ENCODE measurements at places on chromosomes 1 and 21.
A peak's percentile ranks its signal among the peaks of the same experiment; 100 is the strongest.

- no peak for DNase-seq
Measured at GRCh38 chr1:40633931-40634376, 31.5 kb downstream of the RIMS3 start.

GRCh38 chr1:204568576-204569315 is 52.5 kb downstream of the MDM4 start:
- DNase-seq = no peak

GRCh38 chr1:76191561-76191960 is 117.0 kb downstream of the ST6GALNAC3 start:
- no peak for DNase-seq

DNA sequence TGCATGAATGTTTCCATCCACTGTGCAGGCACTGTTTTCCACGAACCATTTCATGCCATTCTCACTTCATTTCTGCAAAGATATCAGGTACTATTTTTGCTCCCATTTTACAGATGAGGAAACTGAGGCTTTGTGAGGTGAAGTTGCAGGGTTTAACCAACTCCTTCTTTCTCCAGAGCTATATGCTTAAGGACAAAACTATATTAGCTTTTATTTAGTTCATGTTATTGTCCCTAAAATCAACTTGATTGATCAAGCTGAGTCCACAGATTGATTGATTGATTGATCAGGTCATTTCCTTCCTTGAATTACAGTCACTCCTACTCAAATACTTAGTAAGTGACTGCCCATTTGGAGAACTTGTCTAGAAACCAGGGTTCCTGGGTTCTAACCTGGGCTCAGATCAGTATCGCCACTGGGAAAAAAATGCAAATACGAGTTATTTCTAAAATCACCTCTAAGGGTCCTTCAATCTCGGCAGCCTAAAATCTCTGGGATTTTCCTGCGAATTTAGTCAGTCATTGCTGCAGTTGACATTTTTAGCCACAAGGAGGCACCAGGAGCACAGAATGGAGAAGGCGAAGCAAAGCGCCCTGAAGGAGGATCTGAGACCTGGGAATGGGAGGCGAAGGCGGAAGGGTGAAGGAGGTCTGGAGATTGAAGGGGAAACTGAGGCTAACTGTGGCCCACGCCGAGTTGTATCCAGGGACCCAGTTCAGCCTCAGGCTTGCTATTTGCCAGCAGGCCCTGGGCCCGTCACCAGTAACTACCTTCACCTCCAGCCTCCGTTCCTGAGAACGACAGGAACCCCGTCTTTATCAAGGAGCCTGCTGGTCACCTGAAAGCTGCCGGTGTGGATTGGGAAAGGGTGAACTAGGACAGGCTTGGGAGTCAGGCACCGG is 14.3 kb upstream of the MUL1 start:
- peak; percentile 56 for DNase-seq

DNA sequence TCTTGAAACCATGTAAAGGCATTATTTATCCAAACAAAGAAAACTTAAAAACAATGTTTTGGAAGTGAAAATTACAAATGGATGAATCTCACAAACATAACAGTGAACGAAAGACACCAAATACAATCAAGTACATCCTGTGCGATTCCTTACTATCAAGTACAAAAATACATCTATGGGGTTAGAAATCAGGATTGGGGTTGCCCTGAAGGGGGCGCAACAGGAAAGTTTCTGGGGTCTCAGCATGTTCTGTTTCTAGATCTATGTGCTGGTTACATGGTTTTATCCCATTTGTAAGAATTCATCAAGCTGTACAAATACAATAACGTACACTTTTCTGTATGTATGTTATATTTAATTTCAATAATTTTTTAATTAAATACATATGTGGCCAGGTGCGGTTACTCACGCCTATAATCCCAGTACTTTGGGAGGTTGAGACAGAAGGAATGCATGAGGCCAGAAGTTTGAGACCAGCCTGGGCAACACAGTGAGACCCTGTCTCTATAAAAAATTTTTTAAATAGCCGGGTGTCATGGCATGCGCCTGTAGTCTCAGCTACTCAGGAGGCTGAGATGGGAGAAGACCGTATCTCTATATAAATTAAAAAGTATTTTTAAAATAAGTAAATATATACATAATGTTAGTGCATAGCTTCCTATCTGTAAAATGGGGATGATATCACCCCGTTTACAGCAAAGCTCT is 121.5 kb upstream of the SOD1 start:
- DNase-seq = no peak

DNA sequence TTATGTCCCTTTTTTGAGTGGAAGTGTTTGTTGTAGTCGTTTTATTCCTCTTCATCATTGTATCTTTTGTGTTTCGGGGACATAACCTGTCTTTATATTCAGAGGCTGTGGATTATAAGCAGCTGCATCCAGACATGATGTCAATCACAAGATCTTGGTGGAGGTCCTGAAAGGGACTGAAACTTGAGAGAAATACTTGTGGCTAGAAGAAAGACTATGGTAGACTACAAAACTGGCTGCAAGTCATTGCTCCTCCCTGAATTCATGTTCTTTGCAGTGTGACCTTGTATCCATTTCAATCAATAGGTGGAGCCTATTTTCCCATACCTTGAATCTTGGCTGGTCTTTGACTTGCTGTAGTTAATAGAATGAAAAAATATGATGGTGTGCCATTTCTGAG is 442.4 kb upstream of the PLXNA2 start:
- DNase-seq = no peak

DNA sequence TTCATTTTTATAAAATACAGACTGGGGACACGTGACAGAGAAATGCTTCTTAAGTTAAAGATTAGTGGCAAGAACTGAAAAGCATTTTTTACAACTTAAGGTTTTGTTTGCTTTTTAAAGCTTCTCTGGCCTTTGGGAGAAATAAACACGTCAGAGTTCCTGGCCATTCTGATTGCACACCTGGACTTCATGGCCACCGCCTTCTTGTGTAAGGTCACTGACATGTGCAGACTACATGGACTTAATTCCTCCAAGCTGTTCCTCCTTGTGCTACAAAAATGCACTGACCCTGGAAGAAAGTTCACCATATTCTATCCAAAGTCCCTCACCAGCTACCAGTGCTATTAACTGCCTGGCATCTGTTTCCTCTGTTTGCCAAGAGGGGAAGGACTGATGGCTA is 56.1 kb downstream of the GADD45A start:
- DNase-seq = no peak

DNA sequence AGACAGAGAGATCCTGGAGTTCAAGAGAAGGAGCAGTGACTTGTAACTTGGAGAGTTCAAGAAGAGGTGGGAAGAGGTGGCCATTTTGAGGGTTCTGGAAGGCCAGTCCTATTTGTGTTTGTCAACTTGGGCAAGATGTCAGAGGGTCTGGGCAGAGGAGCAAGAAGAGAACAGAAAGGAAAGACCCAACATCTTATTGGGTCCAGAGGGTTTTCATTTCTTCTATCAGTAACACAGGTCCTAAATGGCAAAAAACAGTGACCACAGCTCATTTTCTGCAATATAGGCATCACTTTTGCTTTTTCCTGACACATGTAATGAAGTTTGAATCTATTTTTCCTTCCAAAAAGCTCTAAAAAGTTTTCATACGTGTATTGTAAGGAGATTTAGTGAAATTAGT is 38.3 kb upstream of the MAP10 start:
- no peak for DNase-seq

DNA sequence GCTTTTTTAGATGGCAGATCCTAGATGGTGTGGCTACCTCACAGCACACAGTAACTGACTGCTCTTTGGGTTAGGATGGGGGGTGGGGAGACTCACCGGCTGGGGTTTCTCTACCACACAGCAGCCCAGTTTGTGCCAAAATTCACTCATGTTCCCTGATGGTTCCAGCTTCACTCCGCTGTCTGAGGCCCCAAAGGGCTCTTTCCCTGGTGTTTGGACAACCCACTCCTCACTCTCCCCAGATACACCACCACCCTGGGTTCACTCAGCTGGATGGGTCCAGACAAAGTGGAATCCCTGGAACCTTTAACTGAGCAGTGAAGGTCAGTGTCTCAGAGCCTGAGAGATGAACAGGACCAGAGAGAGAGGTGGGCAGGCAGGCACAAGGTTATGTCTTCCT is 3.8 kb downstream of the CDC42SE1 start:
- DNase-seq = no peak

- no peak for DNase-seq
Measured at GRCh38 chr1:183214021-183214970, 28.2 kb downstream of the LAMC2 start.

DNA sequence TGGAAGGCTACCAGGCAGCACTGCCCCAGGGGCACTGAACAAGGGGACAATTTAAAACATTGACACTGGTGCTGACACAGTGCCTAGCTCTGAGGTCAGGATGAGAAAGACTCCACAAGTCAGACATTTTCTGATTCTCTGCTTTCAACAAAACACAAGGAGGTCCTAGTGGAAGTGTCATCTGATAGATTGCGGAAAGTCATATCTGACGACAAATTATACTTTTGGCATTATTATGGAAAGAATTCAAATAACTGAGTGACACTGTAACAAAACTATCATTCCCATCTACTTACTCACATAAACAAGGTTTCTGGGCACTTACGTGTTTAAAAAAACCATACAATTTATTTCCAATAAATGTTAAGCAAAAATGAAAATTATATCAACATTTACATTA is 123.5 kb downstream of the SLC45A1 start:
- DNase-seq = no peak

GRCh38 chr1:180862305-180862704 is 50.4 kb upstream of the KIAA1614 start:
- DNase-seq = no peak

DNA sequence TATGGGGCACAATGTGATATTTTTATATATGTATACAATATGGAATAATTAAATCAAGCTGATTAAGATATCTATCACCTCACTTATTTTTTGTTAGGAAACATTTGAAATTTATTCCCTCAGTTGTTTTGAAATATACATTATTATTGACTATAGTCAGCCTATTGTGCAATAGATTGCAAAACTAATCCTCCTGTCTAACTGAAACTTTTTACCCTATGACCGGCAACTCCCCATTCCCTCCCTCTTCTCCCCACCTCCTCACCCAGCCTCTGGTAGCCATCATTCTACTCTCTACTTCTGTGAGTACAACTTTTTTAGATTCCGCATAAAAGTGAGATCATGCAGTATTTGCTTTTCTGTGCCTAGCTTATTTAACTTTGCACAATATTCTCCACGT is 117.7 kb upstream of the SGIP1 start:
- peak; percentile 70 for DNase-seq

- no peak for DNase-seq
Measured at GRCh38 chr21:46009951-46010705, 28.6 kb downstream of the COL6A1 start.

- DNase-seq = no peak
Measured at GRCh38 chr1:164061528-164061927, 497.5 kb upstream of the PBX1 start.

DNA sequence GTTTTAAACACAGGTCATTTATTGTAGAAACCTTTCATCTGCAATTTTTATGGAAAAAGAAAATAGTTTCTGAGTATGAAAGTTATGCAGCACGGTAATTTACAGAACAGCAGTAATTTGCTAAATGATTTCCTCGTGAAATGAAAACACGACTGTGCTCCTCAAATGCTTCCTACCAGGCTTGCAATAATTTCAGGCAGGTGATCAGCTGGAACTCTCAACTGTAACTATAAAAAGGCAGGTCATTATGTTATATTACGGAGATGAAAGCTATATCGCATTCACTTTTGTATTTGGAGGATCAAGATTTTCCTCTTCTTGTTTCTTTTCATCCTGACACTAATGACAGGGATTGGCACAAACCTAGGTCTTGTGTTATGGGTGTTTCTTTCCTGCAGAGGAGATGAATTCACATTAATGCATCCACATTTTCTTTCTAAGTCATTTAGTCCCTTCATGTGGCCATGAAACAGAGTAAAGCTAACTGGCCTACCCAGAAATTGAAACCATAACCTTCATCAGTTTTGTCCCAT is 57.4 kb downstream of the SAMSN1 start:
- DNase-seq = no peak

DNA sequence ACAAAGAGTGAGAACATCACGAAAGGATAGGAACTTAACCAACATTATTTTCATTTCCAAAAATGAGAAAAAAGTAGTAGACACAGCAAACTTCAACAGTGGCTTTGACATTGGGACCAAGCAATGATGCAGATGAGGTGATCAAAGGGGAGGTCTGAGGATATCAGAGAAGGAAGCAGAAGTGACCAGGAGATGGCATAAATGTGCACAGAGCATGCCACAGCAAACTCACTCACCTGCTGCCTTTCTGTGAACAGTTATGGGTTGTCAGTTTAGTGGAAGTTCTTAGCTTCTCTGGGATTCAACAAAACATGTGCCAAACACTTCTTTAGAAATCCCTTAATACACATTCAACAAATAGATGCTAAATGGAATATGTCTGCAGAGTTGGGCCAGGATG is 290.1 kb downstream of the PLPP3 start:
- no peak for DNase-seq

- DNase-seq = no peak
Measured at GRCh38 chr1:160624464-160624863, 22.4 kb downstream of the SLAMF1 start.

GRCh38 chr1:110765640-110766335 is 91.0 kb upstream of the KCNA3 start:
- peak; percentile 42 for DNase-seq

- no peak for DNase-seq
Measured at GRCh38 chr1:154943649-154944400, 7.3 kb upstream of the PMVK start.
